Activated naive CD8-positive, alpha-beta T cell treated with anti-CD3 and anti-CD28 coated beads for 36 hours (primary cell): ENCODE measurements at places on chromosomes 2 and 18. TPM values are rescaled to one million over a fixed set of nuclear protein-coding genes. Genes with fewer than 3 reads are reported as not detected.

The GAL3ST2 gene
- total RNA-seq, result not detected

The MLPH gene
- not detected for total RNA-seq

The TNFAIP6 gene
- not detected for total RNA-seq

The PLA2R1 gene
- total RNA-seq, result not detected

The POTEI gene
- total RNA-seq, result not detected

The HTR2B gene
- not detected for total RNA-seq

The STPG4 gene
- total RNA-seq, result not detected
